AG09309 (cell line): ENCODE measurements at places on chromosomes 16 and 17.

DNA sequence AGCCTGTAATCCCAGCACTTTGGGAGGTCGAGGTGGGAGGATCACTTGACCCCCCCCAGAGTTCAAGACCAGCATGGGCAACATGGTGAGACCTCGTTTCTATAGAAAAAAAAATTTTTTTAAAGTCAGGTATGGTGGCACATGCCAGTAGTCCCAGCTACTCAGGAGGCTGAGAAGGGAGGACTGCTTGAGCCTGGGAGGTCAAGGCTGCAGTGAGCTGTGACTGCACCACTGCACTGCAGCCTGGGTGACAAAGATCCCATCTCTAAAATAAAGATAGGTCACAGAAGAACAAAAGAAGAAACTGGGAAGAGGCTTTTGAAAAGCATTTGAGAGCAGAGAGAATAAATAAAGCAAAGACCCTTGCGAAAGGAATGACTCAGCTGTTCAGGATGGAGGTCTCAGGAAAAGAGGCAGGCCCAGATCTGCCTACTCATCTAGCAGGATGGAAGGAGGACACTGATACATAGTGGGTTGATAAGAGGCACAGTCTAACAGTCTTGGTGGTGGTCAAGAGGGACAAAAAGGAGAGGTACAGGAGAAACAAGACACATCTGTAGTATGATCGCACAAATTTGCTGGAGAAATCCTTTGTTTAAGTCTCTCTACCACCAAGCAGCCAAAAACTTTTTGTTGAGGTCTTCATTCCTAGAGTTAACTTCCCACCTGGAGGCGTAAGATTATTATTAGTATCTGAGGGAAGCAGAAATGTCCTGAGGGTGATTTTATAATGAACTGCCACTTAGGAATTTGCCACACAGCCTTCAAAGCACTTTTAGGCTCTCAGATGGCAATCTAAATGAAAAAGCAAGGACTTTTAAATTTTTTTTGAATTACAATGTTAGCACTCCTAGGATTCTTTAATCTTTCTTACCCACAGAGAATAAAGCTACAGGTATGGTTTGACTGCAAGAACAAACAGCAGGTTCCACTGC is 17.6 kb downstream of the ZSWIM7 start:
- DNase-seq = peak; percentile 8

GRCh38 chr16:2964475-2965336 is 631 bp downstream of the KREMEN2 start:
- DNase-seq = no peak

- DNase-seq = no peak
Measured at GRCh38 chr17:73211745-73212144, 18.9 kb downstream of the COG1 start.

DNA sequence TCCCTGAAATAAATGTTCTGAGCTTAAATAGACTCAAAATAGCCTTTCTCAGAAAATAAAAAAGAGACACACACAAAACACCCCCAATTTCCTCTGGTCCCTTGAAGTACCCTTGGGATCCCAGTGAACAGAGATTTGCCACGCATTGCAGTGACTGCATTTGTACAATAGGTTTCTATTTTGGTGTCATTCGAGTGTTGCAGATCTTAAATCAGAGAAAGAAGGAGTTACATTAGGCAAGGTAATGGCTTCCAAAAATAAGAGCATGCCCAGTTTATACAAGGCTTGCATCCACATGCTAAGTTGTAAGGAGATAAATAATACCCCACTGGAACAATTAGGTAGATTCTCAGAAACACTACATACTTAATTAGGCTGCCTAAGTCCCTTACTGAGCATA is 2.2 kb downstream of the TOX3 start:
- no peak for DNase-seq

DNA sequence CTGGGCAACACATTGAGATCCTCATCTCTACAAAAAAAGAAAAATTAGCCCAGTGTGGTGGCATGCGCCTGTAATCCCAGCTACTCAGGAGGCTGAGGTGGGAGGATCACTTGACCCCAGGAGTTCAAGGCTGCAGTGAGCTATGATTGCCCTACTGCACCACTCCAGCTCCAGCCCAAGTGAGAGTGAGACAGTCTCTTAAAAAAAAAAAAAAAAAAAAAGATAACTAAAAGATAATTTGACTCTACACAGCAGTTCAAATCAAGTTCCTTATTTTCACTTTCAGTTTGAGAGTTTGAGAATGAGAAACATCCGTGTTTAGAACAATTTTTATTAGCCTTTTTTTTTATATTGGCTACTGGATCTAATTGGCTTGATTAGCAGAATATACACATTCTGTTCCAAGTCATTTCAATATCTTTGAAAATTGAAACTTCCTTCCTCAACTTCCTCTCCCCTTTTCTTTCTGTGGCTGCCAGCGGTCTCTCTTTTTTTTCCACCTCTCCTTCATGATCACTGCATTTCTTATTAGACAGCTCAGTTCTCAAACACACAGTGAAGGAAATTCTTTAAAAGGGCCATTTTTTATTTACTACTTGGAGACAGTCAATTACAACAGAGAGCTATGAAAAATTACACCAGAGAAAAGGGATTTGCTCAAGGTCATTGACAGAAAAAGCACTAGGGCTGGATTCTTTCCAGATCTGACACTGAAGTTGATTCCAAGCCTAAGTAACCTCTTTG is 4.5 kb upstream of the ACSF2 start:
- DNase-seq = no peak
